ENCODE measurements at places on chromosomes 4 and X. TPM values are rescaled to one million over a fixed set of nuclear protein-coding genes. Genes with fewer than 3 reads are reported as not detected.

- DNase-seq = no peak
Observed at GRCh38 chr4:126051689-126052424, 737.1 kb downstream of the FAT4 start.

The TEX11 gene
- total RNA-seq = not detected

DNA sequence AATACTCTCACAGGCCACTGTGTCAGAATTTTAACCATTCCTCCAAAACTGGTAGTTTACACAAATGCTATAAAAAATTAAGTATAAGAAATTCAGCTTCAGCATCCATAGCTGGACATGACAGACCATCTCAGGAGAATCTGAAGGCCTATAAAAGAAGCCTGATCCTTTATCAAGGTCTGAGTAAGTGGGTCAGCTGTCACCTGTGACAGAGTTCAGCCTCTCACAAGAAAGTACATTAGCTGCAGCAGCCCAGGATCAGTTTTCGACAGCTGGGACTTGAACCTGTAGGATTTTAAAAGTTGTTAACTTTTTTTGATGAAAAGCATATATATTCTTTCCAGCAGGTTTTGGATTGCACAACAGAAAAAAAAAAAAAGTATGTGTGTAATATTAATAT, 60.7 kb downstream of the PPP3CA start:
- DNase-seq = no peak

The SHOX gene
- total RNA-seq = 0.16 TPM

GRCh38 chr4:185536411-185536709, 1.1 kb upstream of the PDLIM3 start:
- no peak for DNase-seq

The GATA1 gene
- not detected for total RNA-seq

The GAGE12J gene
- not detected for total RNA-seq

The PAGE4 gene
- total RNA-seq = not detected
